ENCODE measurements at places on chromosomes 3 and 15.

DNA sequence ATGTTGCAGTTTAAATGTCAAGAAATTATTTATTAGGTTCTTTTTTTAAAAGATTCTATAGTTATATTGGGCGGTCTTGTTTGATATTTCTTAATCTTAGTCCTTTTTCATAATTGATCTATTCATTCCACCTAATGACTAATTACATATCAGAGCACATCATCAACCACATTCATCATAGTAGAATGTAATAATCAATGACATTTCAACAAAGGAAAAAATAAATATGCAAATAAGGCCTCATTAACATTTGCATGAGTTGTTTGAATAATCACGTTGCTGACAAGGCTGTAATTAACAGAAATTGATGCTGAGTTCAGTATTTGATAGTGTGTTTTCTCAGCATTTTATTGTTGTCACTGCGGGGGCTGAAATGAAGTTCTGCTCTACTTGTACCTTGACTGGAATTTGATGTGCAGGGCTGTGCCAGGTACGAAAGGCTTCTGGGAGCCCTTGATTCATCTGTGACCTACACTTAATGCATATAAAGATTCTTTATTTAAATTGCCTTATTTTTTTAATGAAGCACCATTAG lies 215.7 kb downstream of the TCF12 start:
- DNase-seq, result no peak

DNA sequence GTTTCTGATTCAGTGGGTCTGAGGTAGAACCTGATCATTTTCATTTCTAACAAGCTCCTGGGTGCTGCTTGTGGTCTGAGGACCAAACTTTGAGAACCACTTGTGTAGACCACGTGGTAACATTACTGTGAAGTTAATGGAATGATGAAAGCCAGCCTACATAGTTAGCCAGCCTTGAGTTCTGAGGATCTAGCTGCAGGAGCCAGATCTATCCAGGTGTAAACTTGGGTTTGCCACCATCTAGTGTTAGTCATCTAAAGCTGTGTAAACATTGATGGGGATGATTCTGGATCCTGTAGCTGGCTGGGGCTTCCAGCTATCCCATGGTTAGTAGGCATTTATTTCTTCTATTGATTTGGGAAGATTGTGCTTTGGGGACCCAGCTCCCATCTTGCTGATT lies 170.0 kb downstream of the TMEM108 start:
- DNase-seq, result no peak

DNA sequence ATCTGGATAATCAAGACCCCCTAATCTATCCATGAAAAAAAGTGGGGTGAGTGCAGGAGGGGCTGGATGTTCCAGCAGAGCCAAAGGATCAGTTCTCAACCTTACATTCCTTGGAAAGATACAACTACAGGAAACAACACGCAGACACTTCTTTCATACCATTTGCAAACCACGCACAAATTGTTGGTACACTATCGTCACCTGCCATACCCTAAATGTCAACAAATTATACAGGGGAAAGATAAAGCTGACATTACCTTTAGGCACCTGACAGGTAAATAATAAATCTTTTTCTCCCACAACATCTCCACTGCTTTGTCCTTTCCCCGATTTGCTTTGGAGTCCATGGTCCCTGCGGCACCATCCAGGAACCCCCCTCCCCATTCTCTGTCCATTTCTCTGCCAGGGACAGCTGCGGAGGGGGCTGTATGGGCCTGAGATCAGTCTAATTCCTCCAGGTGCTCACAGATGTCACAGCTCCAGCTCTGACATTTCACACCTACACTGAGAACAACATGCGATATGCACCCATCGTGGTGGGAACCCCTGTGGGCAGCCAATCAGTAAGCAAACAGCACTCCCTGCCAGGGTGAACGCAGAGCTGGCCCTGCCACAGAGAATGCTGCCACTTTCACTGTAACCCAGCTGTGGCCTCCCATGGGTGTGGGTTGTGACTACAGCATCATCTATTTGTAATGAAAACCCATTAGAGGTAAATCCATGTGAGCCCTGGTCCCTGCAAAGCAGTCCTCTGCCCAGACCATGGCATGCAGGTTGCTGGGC lies 37.7 kb upstream of the BCL2L10 start:
- no peak for DNase-seq

- no peak for DNase-seq
These were observed 18.9 kb downstream of the SV2B start for GRCh38 chr15:91118817-91119590.

DNA sequence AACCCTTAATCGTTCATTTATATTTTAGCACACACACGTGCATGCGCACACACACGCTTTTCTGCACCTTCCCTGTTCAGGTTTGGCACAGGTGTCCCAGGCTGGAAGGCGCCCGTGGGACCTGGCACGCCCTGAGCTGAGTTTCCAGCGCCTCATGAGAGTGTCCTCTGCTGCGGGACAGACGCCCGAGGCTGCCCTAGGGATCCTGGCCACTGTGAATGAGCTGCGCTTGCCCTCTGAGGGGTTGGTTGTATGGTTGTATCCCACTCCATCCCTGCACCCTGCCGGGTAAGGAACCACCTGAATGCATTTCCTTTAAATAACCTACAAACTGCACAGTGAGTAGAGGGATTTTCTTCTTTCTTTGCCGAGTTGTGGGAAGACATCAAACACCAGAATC lies 12.2 kb upstream of the MEX3B start:
- no peak for DNase-seq

- peak; percentile 12 for DNase-seq
These were observed 57.5 kb upstream of the ACAN start for GRCh38 chr15:88745696-88746095.

GRCh38 chr3:13012221-13012691 lies 61.0 kb downstream of the IQSEC1 start:
- DNase-seq, result no peak

GRCh38 chr3:141430316-141430715 lies 56.5 kb upstream of the RASA2 start:
- no peak for DNase-seq

DNA sequence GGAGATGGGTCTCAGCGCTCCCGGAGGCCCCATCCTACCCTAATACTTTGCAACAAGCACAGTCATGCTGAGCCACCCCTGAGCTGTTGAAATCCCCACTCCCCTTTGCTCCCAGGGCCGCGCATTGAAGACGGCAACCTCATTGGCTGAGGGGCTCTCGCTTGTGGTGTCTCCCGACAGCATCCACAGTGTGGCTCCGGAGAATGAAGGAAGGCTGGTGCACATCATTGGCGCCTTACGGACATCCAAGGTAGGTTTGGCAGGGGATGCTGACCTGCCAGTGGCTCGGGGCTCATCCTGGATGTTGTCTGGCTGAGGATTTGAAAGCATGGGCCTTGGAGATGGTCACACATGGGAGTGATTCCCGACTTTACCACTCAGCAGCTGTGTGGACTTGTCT lies 5.9 kb downstream of the TMEM43 start:
- DNase-seq, result no peak

- DNase-seq, result no peak
These were observed 218.7 kb upstream of the ATP10A start for GRCh38 chr15:26081758-26082220.

DNA sequence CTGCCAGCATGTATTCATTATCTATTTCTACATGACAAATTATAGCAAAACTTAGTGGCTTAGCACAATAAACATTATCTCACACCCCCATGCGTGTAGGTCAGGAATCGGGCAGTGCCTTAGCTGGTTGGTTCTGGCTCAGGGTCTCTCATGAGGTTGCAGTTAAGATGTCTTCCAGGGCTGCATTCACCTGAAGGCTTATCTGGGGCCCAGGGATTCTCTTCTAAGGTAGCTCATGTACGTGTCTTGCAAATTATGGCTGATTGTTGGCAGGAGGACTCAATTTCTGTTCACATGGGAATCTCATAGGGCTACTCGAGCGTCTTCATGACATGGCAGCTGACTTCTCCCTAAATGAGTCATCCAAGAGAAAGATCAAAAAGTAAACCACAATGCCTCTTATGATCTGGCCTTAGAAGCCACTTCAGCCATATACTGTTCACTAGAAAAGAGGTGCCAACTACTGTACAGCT lies 42.9 kb upstream of the TSC22D2 start:
- DNase-seq, result peak; percentile 80

DNA sequence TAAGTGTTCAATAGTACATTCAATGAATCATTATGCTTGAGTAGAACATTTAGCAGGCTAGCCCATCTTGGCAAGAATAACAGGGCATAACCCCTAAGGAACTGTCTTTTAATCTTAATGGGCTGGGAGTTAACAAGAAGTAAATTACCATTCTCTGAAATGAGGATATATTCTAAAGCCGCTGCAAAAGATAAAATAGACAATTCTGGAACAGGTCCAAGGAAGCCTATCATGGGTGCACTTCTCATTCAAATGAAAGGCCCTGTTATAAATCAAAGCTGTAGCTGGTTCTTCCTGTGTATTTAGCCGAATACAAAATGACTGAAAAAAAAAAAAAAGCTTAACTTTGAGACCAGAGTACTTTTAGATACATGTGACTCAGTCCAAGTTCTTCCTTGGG lies 15.6 kb downstream of the MTHFS start:
- DNase-seq, result no peak

DNA sequence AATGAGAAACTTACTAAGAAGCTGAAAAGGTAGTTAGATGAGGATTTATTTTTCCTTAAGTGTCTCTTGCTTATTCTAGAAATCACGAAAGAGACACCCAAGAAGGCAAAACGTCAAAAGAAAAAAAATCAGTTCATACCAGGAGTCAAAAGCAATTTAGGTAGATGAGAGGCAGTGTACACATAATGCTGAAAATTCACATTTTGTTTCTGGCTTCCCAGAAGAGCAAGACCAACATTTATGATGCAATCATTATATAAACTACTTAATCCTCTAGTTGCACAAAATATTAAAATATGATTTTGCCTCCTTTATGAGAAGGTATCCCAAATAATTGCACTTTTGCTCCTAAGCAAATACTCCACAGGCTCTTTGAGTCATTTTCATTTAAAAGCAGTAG lies 228.0 kb downstream of the FMN1 start:
- no peak for DNase-seq

- DNase-seq, result no peak
These were observed 46.0 kb downstream of the CCNL1 start for GRCh38 chr3:157113832-157114505.

DNA sequence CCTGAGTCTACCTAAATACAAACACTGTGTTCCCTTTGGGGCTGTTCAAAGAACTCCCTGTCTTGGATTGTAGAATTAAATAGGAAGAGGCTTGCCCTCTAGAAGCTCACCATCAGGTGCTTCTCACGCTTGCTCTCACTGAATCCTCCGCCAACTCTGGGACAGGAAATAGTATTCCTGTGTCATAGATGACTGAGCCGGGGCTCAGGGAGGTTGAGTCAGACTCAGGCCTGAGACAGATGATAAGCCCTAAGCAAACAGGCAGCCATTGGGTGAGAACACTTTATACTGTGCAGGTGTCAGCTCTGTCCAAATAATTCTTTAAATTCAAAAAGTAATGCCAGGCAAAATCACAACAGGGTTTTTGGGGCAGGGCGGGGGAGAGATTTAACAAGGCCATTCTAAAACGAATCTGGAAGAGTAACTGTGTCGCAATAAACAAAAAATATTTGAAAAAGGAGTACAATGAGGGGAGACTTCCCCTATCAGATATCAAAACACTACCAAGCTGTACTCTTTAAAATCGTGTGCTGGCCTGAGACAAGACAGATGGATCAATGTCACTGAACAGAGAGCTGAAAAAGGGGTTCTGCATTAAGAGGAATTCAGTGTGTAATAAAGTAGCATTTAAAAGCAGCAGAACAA lies 59.0 kb downstream of the EPHB3 start:
- DNase-seq, result peak; percentile 22

GRCh38 chr3:40317061-40317855 lies 7.8 kb downstream of the EIF1B start:
- DNase-seq, result peak; percentile 66

DNA sequence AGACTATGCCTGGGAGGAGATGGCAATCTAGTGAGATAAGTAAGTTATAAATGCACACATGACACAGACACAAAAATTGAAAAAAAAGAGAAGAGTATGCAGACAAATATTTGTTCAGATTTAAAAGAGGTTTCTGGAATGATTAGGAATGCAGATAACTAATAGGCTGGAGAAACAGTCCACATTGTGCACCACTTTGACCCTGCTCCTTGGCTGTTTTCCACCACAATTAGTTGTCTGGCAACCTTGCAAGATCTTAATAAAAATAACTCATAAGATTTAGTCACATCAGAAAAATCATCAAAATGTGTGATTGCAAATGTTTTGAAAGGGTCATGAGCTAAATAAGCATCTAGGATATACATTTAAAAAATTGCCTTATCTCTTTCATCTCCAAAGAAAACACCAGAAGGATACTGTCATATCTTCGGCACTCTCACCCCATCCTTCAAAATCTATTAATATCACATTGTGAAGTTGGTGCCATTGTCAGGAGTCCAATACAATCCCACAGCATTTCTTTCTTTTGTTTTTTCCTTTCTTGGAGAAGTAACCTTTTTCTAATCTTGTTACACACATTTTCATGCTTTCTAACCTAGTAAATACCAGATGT lies 153.7 kb upstream of the KCNMB2 start:
- peak; percentile 83 for DNase-seq

DNA sequence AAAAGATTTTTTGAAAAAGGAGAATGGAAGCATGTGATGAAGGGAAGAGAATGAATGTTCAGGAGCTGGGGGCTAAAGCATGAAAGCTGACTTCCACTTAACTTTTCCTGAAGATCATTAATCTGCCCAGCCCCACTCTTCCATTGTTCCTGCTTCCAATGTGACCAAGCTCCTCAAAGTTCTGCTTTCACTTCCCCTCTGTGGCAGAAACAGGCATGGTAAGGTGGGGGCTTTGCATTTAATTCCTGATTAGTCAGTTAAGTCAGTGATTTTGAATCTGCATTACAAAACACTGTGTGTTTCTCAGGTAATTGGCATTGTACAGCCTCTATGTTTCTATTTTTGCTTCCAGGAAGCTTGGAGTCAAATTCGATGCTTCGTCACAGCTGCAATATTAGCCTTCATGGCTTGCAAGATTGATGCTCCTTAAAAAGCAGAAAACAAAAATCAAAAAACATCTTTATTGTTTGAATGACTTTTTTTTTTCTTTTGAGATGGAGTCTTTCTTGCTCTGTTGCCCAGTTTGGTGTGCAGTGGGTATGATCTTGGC lies 7.3 kb upstream of the TM6SF1 start:
- DNase-seq, result no peak
